ENCODE measurements at places on chromosomes 6 and 20.

- no peak for DNase-seq
- no peaks in the 10 kb centered on the region for H3K4me1 ChIP-seq
- no peak overlapping the region for H3K27ac ChIP-seq
- no peaks in the 10 kb centered on the region for H3K27me3 ChIP-seq
- H3K36me3 ChIP-seq, result no peaks in the 10 kb centered on the region
Measured at GRCh38 chr6:75183099-75183541, 22.7 kb downstream of the COL12A1 start.

DNA sequence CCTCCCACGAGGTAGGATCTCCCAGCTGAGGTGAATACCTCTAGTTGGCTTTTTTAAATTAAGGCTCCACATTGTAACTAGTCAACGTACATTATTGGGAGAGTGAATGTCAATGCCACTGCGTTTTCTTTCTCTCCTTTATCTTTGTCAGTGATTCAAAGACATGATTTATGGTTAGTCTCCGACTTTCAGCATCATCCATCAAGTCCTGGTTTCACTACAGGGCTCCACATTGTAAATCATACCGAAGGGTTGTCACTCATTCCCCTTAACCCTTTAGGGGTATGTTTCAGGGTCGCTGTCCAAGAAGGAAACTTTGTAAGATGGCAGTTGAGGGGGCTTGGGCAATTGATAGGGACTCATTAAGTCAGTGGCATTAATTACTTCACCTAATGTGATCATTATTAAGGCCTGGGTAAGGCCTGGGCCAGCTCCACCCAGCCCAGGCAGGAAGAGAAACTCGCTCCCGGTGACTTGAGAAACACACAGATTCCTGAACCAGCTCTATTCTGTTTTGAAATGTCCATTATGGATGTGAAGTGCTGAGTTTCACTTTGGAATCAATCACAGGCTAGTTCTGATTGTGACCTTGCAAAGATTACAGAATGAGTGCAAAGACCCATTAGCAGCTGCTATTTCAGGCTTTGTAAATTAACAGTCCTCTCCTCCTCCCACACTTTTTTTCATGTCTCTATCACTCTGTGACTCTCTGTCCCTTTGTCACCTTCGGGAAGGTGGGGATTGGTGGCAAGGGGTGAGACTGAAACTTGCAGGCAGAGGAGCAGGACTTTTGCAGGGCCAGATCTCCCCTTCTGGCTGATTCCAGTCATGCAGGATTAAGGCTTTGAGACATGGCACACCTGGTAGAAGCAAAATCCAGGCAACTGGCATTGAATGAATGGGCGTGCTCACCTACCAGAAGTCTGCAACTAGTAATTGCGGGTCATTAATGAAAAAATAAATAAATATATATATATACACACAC, 222.4 kb downstream of the TSHZ2 start:
- no peak for DNase-seq
- no peaks in the 10 kb centered on the region for H3K4me1 ChIP-seq
- no peak overlapping the region for H3K4me3 ChIP-seq
- no peak overlapping the region for H3K27ac ChIP-seq
- no peaks in the 10 kb centered on the region for H3K27me3 ChIP-seq

- peak; percentile 78 for DNase-seq
- no peak overlapping the region for H3K4me3 ChIP-seq
- H3K27ac ChIP-seq, result peak overlapping the region; percentile 86
- no peaks in the 10 kb centered on the region for H3K27me3 ChIP-seq
- H3K4me1 ChIP-seq, result peaks cover 58% of the 10 kb centered on the region
- H3K36me3 ChIP-seq, result no peaks in the 10 kb centered on the region
Measured at GRCh38 chr6:25014791-25015560, 79.2 kb upstream of the RIPOR2 start.

DNA sequence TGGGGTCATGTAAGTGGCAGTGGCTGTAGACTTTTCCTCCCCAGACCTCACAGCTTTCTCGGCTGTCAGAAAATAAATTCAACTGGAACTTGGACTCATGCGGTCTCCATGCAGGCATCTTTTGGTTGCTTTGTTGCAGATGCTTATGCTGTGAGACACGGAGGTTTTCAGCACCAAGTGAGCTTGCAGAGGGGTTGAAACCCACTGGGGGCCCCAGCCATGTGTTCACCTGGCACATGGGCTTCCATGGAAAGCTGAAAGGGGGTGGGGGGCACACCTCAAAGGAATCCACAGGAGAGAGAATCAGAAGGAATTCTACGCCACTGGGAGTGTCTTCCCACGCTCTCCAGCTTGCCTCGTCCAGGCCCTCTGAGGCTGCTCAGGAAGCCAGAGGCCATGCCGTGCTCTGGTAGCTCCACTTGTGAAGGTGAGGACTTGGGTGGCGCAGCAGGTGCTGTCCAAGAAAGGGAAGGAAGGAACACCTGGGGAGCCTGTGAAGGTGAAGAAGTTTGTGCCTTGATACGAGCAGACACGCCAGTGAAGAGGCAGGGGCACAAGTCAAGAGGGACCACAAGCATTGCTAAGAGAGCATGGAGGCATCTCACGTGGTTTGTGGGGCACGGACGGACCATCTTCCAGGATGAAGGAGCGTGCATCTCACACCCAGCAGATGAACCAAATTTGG, 134.3 kb upstream of the PMEPA1 start:
- no peak overlapping the region for H3K27ac ChIP-seq
- H3K4me1 ChIP-seq, result no peaks in the 10 kb centered on the region
- DNase-seq, result no peak

GRCh38 chr6:44245912-44246662, 814 bp upstream of the HSP90AB1 start:
- H3K27me3 ChIP-seq, result no peaks in the 10 kb centered on the region
- peak; percentile 93 for DNase-seq
- H3K4me3 ChIP-seq, result peak overlapping the region; percentile 100
- peaks cover 8% of the 10 kb centered on the region for H3K36me3 ChIP-seq
- peak overlapping the region; percentile 99 for H3K27ac ChIP-seq

GRCh38 chr6:70456735-70457134, 43.4 kb downstream of the FAM135A start:
- H3K36me3 ChIP-seq, result peaks cover 6% of the 10 kb centered on the region
- no peaks in the 10 kb centered on the region for H3K4me1 ChIP-seq
- no peak overlapping the region for H3K4me3 ChIP-seq
- H3K27ac ChIP-seq, result no peak overlapping the region

DNA sequence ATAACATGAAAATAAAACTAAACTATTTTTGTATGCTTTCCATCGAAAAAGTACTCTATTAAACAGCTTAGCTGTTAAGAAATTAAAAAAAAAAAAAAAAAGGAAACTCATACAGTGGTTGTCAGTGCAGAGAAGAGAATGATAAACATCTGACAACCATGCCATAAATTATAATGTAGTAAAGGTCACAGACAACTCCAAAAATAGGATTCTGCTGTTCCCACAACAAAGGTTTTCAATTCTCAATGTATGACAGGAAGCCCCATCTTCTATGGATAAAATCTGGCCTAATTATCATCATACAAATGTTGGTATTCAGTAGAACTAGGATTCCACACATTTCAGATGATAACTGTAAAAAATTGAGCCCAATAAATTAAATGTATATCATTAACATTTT, 5.0 kb downstream of the PLN start:
- H3K4me3 ChIP-seq, result no peak overlapping the region
- no peak for DNase-seq
- no peaks in the 10 kb centered on the region for H3K36me3 ChIP-seq
- H3K27me3 ChIP-seq, result no peaks in the 10 kb centered on the region
- no peak overlapping the region for H3K27ac ChIP-seq
- H3K4me1 ChIP-seq, result no peaks in the 10 kb centered on the region

- no peaks in the 10 kb centered on the region for H3K27me3 ChIP-seq
- H3K27ac ChIP-seq, result no peak overlapping the region
- no peak for DNase-seq
- no peaks in the 10 kb centered on the region for H3K36me3 ChIP-seq
Measured at GRCh38 chr6:161884782-161885181, 610.9 kb upstream of the AGPAT4 start.

DNA sequence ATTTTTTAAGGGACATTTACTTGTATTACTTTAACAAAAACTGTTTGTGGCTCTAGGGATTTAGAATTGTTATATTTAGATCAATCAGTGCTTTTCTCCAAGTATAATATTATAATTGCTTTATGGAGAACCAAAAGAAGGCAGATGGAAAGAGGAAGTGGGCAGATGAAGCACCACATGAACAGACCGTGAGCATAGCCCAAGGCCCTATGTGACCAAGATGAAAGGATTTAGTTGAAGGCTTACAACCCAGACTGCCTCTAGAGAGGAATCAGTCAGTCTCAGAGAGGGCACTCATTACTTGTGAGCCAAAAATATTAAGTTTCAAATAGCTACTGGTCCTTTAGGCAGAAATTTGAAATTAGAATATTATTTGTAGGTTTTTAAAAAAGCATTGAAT, 102.3 kb upstream of the IMPG1 start:
- no peak for DNase-seq
- no peaks in the 10 kb centered on the region for H3K27me3 ChIP-seq
- no peak overlapping the region for H3K27ac ChIP-seq
- no peaks in the 10 kb centered on the region for H3K36me3 ChIP-seq
- H3K4me1 ChIP-seq, result no peaks in the 10 kb centered on the region

- DNase-seq, result no peak
- H3K4me3 ChIP-seq, result no peak overlapping the region
- H3K27ac ChIP-seq, result no peak overlapping the region
- no peaks in the 10 kb centered on the region for H3K27me3 ChIP-seq
- no peaks in the 10 kb centered on the region for H3K36me3 ChIP-seq
Measured at GRCh38 chr6:55919716-55920308, 44.4 kb upstream of the BMP5 start.

GRCh38 chr6:107572886-107573285, 83.0 kb downstream of the SOBP start:
- DNase-seq, result no peak
- no peak overlapping the region for H3K4me3 ChIP-seq
- no peak overlapping the region for H3K27ac ChIP-seq
- no peaks in the 10 kb centered on the region for H3K4me1 ChIP-seq
- H3K36me3 ChIP-seq, result no peaks in the 10 kb centered on the region
- peaks cover 9% of the 10 kb centered on the region for H3K27me3 ChIP-seq

DNA sequence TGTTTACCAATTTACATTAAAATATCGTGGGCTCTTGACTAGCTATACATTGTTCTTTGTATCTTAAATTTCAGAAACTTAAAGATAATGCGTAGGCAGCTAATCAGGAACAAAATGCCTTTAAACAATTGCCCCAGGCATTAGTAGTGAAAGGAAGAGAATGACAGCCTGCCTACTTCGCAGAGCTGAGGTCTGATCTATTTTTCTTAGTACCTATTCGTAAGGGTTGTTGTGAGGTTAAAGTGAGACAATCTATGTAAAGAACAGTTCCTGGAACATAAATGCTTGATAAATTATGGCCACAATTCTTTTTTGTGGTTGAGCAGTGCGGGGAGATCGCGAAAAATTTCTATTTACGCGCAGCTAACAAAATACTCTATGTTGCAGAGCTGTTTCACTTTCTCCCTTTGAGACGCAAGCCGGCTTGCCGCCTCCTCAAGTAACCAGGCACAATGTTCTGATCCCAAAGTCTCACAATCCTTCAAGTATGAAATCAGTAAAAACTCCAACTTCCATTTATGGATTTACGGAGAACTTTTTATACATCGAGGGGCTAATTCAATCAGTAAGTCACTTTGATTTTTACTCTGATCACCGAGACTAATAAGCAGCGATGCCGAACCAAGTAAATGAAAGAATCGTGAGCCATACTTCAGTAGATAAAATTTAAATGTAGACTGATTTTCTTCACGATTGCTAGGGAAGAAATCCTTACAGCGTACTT, 878 bp upstream of the PNRC1 start:
- no peaks in the 10 kb centered on the region for H3K27me3 ChIP-seq
- H3K36me3 ChIP-seq, result peaks cover 25% of the 10 kb centered on the region
- DNase-seq, result peak; percentile 73

DNA sequence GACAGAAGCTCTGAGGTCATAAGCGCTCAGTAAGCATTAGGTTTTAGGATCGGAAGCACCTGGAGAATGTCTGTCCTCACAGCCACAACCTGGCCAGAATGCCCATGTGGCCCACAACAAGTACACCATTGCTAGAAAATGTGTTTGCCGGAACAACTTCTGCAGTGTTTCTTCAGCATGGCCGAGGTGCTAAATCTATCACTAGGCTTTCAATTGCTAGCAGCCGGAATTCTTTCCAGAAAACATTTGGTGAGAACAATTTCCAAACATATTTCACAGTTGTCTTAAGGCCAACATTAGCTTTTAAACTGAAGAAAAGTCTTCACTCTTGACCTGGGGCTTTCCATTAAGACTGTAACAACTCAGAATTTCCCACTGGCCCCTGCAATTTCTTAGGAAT, 18.2 kb upstream of the ADTRP start:
- H3K27ac ChIP-seq, result no peak overlapping the region
- DNase-seq, result no peak
- no peaks in the 10 kb centered on the region for H3K4me1 ChIP-seq

DNA sequence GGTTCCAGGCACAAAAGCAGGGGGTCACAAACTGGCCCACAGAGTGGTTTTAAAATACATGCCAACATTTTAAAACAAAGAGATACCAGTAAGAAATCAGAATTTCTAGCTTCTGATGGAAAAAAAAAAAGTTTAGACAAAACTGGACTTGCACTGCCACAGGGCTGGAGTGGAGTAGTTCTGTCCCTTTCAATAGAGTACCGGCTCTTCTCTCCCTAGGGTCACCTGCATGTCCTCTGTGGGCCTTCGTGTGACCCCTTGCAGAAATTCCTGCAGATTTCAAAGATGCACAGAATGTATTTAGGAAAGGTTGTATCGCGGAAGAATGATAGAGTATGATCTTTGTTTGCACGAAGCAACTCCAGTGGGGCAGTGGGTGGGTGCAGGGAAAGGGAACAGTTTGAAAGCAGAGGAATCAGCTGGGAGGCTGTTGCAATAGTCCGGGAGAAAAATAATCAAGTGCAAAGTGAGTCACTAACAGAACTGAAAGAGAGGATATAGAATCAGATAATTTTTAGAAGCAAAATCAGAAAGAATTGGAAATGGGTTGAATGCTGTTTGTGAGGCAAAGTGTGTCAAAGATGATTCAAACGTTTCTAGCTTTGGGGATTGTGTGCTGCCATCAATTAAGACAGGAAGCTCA, 97.3 kb upstream of the STXBP5 start:
- no peaks in the 10 kb centered on the region for H3K4me1 ChIP-seq
- H3K4me3 ChIP-seq, result no peak overlapping the region
- H3K27me3 ChIP-seq, result no peaks in the 10 kb centered on the region
- no peak overlapping the region for H3K27ac ChIP-seq

DNA sequence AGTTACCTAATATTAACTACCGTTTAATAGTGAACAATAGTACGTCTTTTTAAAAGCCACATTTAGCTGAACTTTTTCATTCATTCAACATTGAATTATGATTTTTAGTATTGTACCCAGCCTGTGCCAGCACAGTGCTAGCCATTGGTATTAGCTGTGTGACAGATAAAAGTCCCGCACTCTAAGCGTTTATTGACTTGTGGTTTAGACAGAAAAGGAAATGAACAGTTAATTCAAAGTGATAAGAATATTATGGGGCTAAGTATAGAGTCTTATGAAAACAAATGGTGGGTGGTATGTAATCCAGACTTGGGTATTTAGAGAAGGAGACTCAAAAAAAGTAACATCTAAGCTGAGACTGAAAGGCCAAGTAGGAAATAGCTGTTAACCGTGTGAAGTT, 202.3 kb downstream of the RPS12 start:
- H3K27me3 ChIP-seq, result no peaks in the 10 kb centered on the region
- H3K4me3 ChIP-seq, result no peak overlapping the region
- H3K27ac ChIP-seq, result no peak overlapping the region
- no peak for DNase-seq

GRCh38 chr20:54543369-54543768, 68.0 kb downstream of the DOK5 start:
- no peaks in the 10 kb centered on the region for H3K4me1 ChIP-seq
- no peaks in the 10 kb centered on the region for H3K27me3 ChIP-seq
- no peaks in the 10 kb centered on the region for H3K36me3 ChIP-seq
- H3K4me3 ChIP-seq, result no peak overlapping the region
- no peak for DNase-seq

Measured in B cell (primary cell).